ENCODE measurements at places on chromosomes 12 and 14.

DNA sequence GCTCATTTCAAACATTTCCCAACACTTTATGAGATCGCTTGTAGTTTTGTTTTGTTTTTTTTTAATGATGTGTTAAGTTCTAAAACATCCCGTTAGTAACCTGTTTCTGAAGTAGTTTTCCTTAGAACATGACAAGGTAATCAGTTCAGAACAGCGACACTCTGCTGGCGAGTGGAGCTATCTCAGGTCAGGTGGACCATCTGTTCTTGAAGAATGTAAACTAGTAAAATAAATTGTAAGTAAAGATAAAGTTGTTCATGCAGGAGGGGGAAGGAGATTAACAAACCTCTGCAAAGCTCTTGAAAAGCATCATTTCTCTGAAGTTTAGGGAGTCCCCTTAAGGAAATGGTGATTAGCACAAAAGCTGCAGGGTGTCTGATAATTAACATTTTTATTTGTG is 71.9 kb upstream of the DACT1 start:
- DNase-seq = no peak

GRCh38 chr14:55192054-55192621 is 753 bp upstream of the DLGAP5 start:
- DNase-seq = no peak

DNA sequence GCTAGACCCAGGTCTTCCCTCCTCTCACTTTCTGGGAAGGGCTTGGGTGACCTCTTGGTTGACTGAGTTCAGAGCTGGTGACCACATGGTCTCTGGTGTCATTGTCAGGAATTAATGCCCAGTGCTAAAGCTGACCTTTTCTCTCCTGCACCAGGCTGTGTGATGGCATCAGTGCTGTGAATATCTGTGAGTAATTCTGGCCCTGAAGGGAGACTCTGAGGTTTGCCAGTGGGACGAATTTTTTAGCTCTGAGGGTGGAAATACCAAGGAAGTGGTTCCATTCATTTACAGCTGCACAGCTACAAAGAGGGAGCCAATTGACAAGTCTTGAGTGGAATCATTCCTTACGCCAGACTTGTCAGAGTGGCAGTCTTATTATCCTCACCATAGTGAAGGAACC is 6.2 kb upstream of the KRT86 start:
- no peak for DNase-seq

DNA sequence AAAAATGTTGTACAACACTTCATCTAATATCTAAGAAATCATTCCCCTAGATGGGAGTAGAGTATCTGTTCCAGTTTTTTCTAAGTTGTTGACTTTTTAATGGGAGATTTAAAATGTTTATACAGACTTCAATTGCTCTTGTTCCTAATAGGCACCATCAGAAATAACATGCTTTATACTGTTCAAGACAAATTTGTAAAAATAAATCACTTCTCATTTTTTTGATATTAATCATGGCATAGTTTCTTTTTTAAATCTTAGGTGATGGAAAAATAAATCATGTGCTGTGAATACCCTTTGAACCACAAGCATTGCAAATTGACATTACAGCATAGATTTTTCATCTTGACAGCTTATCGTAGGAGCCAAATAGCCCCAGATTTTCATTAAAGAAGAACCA is 473.5 kb upstream of the MGAT4C start:
- no peak for DNase-seq

DNA sequence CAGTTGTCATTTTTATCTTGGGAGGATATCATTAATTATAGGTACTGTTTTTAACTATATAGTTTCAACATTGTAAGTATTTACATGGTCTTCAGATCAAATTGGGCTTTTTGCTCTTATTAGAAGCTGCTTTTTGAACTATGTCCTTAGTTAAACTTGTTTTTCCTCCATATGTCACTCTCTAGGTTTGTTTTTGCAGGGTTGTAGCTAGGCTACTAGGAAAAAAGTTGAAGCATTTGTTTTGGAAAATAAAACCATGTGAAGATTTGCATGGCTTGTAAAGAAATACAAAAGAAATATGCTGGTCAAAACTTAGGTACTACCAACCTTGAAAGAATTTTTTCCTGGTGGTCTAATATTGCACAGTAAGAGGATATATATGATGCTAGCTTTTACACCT is 3.4 kb downstream of the ARID2 start:
- no peak for DNase-seq

DNA sequence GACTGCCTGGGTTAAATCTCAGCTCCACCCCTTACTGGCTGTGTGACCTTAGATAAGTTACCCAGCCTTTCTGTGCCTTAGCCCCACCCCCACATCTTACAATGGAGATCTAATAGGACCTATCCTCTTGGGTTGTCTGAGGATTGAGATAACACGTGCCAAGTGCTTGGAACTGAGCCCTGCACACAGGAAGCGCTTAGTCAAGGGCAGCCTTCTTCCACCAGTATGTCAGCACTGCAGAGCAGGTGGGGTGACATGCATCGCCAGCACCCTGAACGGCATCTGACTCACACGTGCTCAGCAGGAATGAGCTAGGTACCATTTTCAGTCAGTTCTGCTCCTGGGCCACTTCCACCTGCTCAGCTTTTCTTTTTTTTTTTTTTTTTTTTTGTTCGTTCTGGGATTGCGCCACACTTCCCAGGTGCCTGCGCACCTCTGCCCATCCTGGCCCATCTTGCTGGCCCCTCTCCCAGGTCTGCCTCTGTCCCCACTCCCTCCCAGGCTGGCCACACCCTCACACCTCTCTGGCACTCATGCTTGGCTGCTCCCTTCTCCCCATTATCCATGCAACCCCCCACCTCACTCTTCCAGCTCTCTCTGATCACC is 19.6 kb downstream of the LGMN start:
- no peak for DNase-seq

- no peak for DNase-seq
Measured at GRCh38 chr12:116472193-116472592, 87.0 kb upstream of the MAP1LC3B2 start.

DNA sequence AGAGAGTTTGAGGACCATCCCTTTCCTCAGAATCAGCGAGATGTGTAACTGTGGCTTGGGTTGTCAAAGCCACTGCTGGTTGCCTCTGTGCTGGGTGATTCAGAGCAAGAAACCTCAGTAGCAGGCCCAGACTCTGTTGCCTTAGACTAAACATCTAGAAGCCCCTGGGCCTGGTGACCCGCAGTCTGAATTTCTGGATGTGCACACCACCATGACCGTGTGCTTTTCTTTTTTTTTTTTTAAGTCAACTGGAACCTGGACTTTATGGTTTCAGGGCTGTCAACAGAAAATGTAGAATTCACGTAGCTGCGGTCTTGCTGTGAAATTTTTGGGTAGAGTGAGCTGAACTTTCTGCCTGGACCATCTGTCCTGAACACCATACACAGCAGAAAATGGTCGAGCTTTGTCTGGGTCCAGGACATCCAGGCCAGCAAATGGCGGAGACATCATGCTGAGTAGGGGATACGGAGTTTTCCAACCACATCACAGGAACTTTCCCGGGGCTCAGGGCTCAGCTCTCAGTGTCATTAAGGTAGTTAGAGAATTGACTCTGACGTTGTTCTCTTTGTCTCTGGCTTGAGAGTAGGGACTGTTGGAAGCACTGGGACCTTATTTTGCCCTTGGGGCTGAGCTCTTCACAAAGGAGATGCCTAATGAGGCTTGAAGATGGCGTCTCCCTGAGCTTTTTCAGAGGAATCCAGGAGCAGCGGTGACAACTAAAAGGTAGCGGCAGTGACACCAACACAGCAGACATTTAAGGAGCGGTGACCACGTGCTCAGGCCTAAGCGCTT is 23.0 kb upstream of the BATF start:
- no peak for DNase-seq

DNA sequence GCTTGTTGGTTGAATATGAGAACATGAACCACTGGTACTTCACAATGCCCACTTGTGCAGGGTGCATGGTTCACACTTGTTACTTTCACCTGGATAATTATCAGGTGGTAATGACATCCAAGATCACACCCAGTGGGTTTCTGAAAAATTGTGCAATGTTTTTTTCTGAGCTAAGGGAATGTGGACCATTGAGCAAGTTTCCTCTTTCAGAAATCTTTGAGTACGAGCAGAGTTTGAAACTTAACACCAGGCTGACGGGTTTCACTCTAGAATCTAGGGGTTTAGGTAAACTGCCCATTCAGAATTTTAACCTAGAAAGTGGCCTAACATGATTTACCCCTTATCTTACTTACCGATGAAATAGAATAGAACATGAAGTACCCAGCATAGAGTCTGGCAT is 389.6 kb downstream of the PAWR start:
- no peak for DNase-seq

DNA sequence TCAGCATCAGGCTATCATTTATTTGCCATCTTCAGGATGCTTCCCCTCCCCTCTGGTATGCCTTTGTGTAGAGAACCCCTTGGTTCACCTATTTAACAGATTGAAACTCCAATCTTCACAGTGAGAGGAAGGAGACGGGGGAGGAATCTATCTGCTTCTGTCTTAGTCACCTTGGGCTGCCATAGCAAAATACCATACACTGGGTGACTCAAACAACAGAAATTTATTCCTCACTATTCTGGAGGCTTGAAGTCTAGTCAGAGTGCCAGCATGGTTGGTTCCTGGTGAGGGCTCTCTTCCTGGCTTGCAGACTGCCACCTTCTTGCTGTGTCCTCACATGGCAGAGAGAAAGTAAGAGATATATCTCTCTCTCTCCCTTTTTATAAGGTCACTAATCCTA is 13.5 kb upstream of the EML1 start:
- DNase-seq = no peak

GRCh38 chr12:105335856-105336255 is 5.4 kb downstream of the C12orf75 start:
- DNase-seq = no peak

DNA sequence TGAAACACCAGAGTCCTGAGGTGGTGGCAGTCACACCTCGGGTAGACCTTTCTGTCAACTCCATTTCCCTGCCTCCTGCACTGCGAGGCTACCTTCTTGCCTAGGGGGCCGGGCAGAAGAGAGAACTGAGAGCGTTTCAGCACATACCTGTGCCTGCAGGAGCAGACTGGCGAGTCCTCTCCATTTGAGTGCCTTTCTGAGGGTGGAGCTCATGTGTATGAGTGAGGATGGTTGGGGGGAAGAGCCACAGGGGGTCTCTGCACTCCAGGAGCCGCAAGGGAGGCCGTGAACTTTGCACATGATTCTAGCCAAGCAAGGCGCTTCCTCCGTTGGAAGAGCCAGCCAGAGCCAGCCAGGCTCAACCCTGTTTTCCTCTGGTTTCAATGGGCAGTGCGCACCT is 31.0 kb upstream of the CCND2 start:
- DNase-seq = no peak

DNA sequence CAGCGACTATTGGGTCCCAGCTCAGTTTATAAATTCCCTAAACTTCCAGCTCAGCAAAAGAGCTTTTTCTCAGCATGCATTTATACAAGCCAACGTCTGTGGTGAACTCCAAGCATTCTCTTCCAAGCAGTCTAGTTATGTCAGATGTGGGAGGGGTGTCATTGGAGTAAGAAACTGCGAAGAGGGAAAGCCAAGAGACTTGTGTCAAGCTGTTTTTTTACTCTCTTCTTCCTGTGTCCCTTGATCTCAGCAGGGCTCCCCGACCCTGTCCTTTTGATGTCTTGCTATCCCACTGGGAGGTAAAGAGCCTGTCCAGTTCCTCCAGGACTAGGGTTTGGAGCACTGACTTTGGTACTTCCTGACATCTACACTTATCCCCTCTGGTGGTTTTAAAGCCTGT is 69.0 kb downstream of the PPM1H start:
- no peak for DNase-seq

- no peak for DNase-seq
Measured at GRCh38 chr14:68468437-68469207, 324.2 kb downstream of the ZFP36L1 start.

- no peak for DNase-seq
Measured at GRCh38 chr14:72856530-72857266, 37.2 kb downstream of the DPF3 start.

GRCh38 chr12:94012071-94012470 is 136.3 kb upstream of the PLXNC1 start:
- no peak for DNase-seq

DNA sequence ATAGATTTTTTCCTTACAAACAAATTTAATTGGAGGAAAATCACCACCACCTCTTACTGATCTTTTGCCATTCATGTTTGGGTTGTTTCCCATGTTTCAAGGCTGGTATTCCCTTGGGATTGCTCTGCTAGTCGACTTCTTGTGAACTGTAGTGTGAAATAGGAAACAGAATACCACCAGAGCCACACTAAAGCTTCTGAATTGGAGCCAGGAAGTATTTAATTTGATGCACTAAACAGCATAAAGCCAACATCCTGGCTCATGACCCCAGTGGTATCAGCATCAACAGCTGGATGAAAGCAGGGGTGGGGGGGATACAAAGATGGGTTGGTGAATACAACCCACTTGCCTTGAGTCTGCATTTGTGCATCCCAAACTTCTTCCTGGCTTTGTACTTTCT is 127.5 kb downstream of the TBC1D30 start:
- DNase-seq = no peak

- no peak for DNase-seq
Measured at GRCh38 chr14:66425402-66425801, 60.8 kb upstream of the CCDC196 start.

DNA sequence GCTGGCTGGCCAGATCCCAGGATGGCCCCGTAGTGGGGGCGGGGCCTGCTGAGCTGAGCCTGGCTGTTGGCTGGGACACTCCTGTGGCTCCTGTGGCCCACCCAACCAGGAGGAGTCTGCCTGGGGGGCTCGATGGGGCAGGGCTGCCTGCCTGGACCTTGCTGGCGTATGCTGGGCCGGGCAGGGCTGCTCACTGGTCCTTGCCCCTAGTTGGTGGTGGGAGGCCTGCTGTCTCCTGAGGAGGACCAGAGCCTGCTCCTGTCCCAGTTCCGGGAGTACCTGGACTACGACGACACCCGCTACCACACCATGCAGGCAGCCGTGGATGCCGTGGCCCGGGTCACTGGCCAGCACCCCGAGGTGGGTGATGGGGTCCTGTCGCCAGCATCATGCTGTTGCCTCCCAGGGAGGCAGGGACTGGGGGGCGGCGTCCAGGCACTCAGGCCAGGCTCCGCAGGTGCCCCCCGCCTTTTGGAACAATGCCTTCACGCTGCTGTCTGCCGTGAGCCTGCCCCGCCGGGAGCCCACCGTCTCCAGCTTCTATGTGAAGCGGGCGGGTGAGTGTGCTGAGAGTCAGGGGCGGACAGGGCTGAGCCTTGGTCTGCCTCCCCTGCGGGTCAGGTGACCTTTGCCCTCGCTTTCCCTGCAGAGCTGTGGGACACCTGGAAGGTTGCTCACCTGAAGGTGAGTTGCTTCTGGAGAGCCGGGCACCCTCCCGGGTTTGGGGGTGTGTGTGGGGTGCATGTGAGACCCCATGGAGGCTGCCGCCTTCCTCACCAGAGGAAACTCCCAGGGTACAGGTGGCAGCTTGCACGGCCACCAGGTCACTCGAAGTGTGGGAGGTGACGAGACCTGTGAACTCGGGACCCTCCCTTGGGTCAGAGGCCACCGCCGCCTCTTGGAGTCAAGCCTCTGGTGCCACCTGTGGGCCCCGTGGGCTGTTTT is 3.4 kb downstream of the NOC4L start:
- no peak for DNase-seq

GRCh38 chr12:96879301-96879700 is 27.8 kb upstream of the NEDD1 start:
- DNase-seq = no peak

Measured in right renal pelvis (tissue), 4 donors.